ENCODE measurements at places on chromosomes 6 and 20. TPM values are rescaled to one million over a fixed set of nuclear protein-coding genes. Genes with fewer than 3 reads are reported as not detected.

Gene LY6G6F
- not detected for total RNA-seq

Gene PPIL6
- 4.2 TPM for total RNA-seq

Gene SLPI
- total RNA-seq, result 202 TPM

Gene ACTL10
- total RNA-seq, result 8.5 TPM

Gene RNF217
- 12.1 TPM for total RNA-seq

Gene RAET1L
- not detected for total RNA-seq

Gene GGTLC1
- not detected for total RNA-seq

- no peaks in the 10 kb centered on the region for H3K36me3 ChIP-seq
- no peaks in the 10 kb centered on the region for H3K27me3 ChIP-seq
- no peak for DNase-seq
Observed at GRCh38 chr6:29708432-29709179, 14.6 kb upstream of the HLA-F start.

- DNase-seq, result no peak
- H3K4me3 ChIP-seq, result no peak overlapping the region
- no peak overlapping the region for H3K27ac ChIP-seq
- H3K27me3 ChIP-seq, result no peaks in the 10 kb centered on the region
- H3K4me1 ChIP-seq, result no peaks in the 10 kb centered on the region
Observed at GRCh38 chr20:21286775-21287174, 16.4 kb upstream of the XRN2 start.

GRCh38 chr6:15259766-15260098 lies 13.9 kb downstream of the JARID2 start:
- no peak for DNase-seq
- no peaks in the 10 kb centered on the region for H3K27me3 ChIP-seq
- no peak overlapping the region for H3K27ac ChIP-seq
- H3K4me3 ChIP-seq, result no peak overlapping the region

DNA sequence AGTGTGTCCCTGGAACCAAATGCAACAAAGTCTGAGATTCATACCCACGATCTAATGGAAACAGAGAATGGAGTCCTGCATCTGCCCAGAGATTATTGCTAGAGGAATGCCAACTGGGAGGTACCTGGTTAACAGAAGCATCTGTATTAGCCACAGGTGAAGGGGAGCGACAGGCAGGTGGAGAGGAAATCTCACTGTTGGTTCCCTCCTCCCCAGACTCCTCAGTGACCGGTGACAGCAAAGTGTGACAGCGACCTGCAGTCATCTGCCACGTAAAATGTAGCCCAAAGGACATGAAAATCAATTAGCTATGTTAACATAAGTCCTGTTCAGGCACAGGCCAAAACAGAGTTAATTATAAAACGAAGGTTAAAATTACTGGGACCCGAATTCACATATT lies 336.6 kb downstream of the SYNE1 start:
- DNase-seq, result no peak
- no peaks in the 10 kb centered on the region for H3K36me3 ChIP-seq
- no peak overlapping the region for H3K27ac ChIP-seq
- no peaks in the 10 kb centered on the region for H3K4me1 ChIP-seq

- H3K27me3 ChIP-seq, result no peaks in the 10 kb centered on the region
- peaks cover 5% of the 10 kb centered on the region for H3K4me1 ChIP-seq
- peak overlapping the region; percentile 85 for H3K4me3 ChIP-seq
Observed at GRCh38 chr20:3208786-3209256, 477 bp upstream of the ITPA start.

DNA sequence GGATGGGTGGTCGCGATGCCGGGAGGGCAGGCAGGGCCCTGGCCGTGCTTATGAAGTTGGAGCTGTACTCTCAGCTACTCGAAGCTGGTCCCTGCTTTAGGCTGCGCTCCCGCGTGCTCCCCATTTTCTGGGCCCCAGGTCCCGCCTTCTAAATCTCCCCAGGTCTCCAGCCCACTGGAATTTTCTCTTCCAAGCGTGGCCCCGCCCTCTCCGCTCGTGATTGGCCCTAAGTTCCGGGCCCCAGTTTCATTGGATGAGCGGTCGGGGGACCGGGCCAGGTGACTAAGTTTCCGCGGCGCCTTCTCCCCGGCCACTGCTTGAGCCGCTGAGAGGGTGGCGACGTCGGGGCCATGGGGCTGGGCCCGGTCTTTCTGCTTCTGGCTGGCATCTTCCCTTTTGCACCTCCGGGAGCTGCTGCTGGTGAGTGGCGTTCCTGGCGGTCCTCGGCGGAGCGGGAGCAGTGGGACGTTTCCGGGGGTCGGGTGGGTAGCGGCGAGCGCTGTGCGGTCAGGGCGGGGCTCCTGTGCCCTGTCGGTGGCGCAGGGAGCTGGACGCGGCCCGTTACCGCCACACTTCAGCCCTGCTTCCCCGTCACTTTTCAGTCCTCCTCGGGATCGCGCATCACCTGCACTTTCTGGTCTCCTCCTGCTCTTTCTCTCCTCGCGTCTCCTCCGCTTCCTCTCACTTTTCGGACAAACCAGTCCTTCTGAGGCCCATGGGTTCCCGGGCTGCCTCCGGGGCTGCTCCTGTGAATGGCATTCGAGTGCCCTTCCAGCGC lies at the start of gene MICA:
MICA (plus strand) TSS at position 313 of the 778 bp plus-strand sequence; CDS start at position 351, 38 bp downstream.
- peak within 1 kb of the TSS; percentile 62 for H3K4me3 ChIP-seq
- H3K27ac ChIP-seq, result peak within 1 kb of the TSS; percentile 99
- H3K36me3 ChIP-seq, result no peaks in the 10 kb centered on the region
- H3K27me3 ChIP-seq, result no peaks in the 10 kb centered on the region
- peak; percentile 94 for DNase-seq
- peaks cover 6% of the 10 kb centered on the region for H3K4me1 ChIP-seq

DNA sequence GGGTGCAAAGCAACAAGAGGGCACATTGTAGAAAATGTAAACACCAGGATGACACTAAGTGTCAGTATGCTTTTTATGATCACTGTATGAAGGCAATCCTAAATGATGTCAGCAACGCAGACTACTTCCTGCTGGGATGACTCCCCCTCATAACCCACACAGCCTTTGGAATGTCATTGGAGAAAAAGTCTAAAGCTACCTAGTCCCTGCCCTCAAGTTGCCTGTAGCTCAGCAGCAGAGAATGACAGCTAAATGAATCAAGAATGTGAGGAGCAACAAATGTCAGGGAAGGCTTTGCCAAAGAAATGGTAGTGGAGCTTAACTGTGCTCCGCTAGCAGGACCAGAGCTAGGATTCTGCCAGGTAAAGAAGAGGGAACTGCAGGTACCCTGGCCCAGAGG lies 555.6 kb downstream of the CD83 start:
- no peak for DNase-seq
- H3K36me3 ChIP-seq, result no peaks in the 10 kb centered on the region
- no peak overlapping the region for H3K4me3 ChIP-seq
- H3K4me1 ChIP-seq, result no peaks in the 10 kb centered on the region
- H3K27me3 ChIP-seq, result no peaks in the 10 kb centered on the region

DNA sequence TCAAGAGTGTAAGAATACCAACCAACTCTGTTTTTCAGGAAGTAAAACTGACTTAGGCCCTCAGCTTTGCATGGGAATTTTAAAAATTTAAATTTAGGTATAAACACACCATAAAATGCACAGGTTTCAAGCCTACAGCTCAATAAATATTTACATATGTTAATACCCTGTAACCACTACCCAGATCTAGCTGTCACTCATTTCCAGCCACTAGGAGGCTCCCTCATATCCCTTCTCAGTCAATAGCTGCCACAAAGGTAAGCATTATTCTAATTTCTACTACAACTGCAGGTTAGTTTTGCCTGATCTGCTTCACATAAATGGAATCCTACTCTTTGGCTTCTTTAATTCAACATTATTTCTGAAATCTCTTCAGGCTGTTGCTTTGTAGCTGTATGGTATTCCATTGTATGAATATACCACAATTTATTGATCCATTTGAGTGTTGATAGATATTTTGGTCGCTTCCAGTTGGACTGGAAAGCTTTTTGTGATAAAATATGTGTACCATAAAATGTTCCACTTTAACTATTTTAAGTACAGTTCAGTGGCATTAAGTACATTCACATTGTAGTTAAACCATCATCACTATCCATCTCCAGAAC lies 32.5 kb upstream of the MEI4 start:
- no peak overlapping the region for H3K4me3 ChIP-seq
- no peaks in the 10 kb centered on the region for H3K27me3 ChIP-seq
- no peaks in the 10 kb centered on the region for H3K36me3 ChIP-seq
- no peak overlapping the region for H3K27ac ChIP-seq
- no peak for DNase-seq

GRCh38 chr6:159941286-159942113 lies 27.4 kb upstream of the IGF2R start:
- H3K4me1 ChIP-seq, result no peaks in the 10 kb centered on the region
- no peaks in the 10 kb centered on the region for H3K27me3 ChIP-seq
- H3K36me3 ChIP-seq, result no peaks in the 10 kb centered on the region
- no peak overlapping the region for H3K27ac ChIP-seq

- H3K4me3 ChIP-seq, result no peak overlapping the region
- H3K27ac ChIP-seq, result no peak overlapping the region
- DNase-seq, result no peak
Observed at GRCh38 chr6:41103847-41104246, 31.1 kb downstream of the NFYA start.

DNA sequence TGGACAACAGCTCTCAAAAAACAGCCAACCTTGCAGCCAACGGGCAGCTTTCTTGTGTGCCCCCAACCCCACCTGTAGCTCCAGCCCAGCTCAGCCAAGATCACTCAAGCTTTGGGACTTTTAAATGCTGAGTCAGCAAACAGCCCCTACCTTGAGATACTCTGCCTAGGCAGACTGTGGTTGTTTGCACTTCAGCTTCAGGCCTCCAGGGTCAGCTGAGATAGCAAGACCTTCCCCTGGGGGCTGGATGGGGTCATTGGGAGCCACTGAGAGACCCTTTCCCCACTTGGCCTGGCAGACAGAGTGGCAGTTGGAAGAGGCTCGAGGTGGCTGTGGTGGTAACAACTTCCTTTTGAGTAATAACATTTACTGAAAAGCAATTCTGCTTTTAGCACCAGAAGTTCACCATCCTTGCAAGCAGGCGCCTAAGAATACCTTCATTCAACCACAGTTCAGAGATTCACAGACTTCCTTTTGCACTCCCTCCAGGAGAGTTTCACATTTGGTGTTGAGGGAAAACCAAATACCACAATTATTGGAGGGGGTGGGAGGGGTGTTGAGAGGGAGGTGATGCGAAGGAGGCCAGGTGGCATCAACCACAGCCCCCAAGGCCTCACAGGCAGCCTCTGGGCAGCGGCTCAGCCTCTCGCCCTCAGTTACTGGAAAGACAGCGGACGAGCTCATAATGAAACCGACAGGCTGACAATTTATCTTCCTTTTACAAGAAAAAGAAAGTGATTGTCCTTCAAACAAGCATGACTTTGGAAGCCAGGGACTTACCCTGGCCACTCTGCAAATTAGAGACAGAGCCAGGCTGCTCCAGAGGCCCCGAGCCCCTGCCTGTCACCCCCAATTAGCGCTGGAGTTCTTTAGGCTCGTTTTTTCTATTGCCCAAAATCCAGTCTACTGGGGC lies 148.1 kb downstream of the CEBPB start:
- peak overlapping the region; percentile 62 for H3K27ac ChIP-seq
- no peaks in the 10 kb centered on the region for H3K4me1 ChIP-seq
- no peak for DNase-seq
- no peaks in the 10 kb centered on the region for H3K27me3 ChIP-seq

DNA sequence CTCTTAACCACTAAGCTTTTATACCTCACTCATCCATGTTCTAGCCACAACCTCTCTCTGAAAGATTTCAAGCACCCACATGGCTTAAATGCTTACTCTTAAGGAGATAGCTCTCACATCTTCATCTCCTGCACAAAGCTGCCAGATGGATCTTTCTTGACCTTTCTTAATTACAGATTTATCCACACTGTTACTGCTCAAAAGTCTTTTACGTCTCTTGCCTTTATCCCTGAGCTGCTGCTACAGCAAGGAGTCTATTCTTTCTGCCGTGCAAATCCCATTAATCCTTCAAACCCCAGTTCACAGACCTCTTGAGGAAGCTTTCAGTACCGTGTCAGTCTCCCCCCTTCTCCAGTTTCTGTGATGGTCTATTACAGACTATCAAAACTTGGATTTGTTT lies 54.6 kb downstream of the B4GALT5 start:
- no peaks in the 10 kb centered on the region for H3K27me3 ChIP-seq
- no peak for DNase-seq
- H3K4me1 ChIP-seq, result no peaks in the 10 kb centered on the region
- H3K27ac ChIP-seq, result no peak overlapping the region

- H3K27me3 ChIP-seq, result no peaks in the 10 kb centered on the region
- H3K27ac ChIP-seq, result no peak overlapping the region
- H3K4me1 ChIP-seq, result no peaks in the 10 kb centered on the region
Observed at GRCh38 chr20:9500121-9500520, 14.3 kb upstream of the LAMP5 start.

- H3K4me1 ChIP-seq, result no peaks in the 10 kb centered on the region
- no peak overlapping the region for H3K27ac ChIP-seq
- no peaks in the 10 kb centered on the region for H3K36me3 ChIP-seq
- H3K27me3 ChIP-seq, result no peaks in the 10 kb centered on the region
- DNase-seq, result no peak
Observed at GRCh38 chr6:50003139-50003538, 18.7 kb downstream of the DEFB110 start.

- DNase-seq, result no peak
- H3K27ac ChIP-seq, result no peak overlapping the region
- H3K4me1 ChIP-seq, result no peaks in the 10 kb centered on the region
- no peak overlapping the region for H3K4me3 ChIP-seq
Observed at GRCh38 chr6:348860-349396, 42.6 kb upstream of the IRF4 start.

GRCh38 chr20:5531318-5532081 lies 214.7 kb upstream of the PROKR2 start:
- no peak overlapping the region for H3K4me3 ChIP-seq
- H3K4me1 ChIP-seq, result no peaks in the 10 kb centered on the region
- H3K27ac ChIP-seq, result no peak overlapping the region
- H3K36me3 ChIP-seq, result no peaks in the 10 kb centered on the region
- no peak for DNase-seq
- H3K27me3 ChIP-seq, result no peaks in the 10 kb centered on the region

DNA sequence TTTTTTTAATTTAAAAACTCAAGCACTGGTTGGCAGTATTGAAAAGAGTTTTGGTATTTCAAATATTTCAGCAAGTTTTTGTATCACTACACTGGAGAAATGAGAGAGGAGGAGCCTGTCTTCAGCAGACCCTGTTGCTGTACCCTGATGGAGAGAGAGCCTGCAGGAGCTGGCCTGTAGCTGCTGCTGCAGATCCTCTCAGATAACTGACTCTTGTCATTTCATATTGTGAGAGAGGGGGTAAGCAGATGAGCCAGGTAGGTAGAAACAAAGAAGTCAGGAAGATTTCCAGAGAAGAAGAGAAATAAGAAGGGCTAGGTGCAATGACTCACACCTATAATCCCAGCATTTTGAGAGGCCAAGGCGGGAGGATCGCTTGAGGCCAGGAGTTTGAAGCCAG lies 64.1 kb upstream of the TBC1D7 start:
- H3K4me3 ChIP-seq, result no peak overlapping the region
- no peaks in the 10 kb centered on the region for H3K36me3 ChIP-seq
- no peaks in the 10 kb centered on the region for H3K4me1 ChIP-seq
- H3K27me3 ChIP-seq, result no peaks in the 10 kb centered on the region
- no peak for DNase-seq

- no peak for DNase-seq
- no peaks in the 10 kb centered on the region for H3K27me3 ChIP-seq
- H3K4me3 ChIP-seq, result no peak overlapping the region
- no peaks in the 10 kb centered on the region for H3K36me3 ChIP-seq
- H3K27ac ChIP-seq, result no peak overlapping the region
- H3K4me1 ChIP-seq, result no peaks in the 10 kb centered on the region
Observed at GRCh38 chr6:121647905-121648304, 212.5 kb downstream of the GJA1 start.

GRCh38 chr6:41441598-41442351 lies 104.4 kb upstream of the FOXP4 start:
- no peaks in the 10 kb centered on the region for H3K36me3 ChIP-seq
- H3K27ac ChIP-seq, result no peak overlapping the region
- DNase-seq, result no peak
- no peaks in the 10 kb centered on the region for H3K27me3 ChIP-seq
- peaks cover 4% of the 10 kb centered on the region for H3K4me1 ChIP-seq

Data from prostate gland (tissue), 2 donors.